ENCODE measurements at places on chromosomes 3 and 15. TPM values are rescaled to one million over a fixed set of nuclear protein-coding genes. Genes with fewer than 3 reads are reported as not detected.

GRCh38 chr3:40191251-40191650 is 118.3 kb upstream of the EIF1B start:
- no peaks in the 10 kb centered on the region for H3K27me3 ChIP-seq
- H3K4me1 ChIP-seq: no peaks in the 10 kb centered on the region
- DNase-seq: no peak

- H3K27ac ChIP-seq: no peak overlapping the region
- H3K27me3 ChIP-seq: no peaks in the 10 kb centered on the region
- no peaks in the 10 kb centered on the region for H3K36me3 ChIP-seq
- no peak overlapping the region for H3K4me3 ChIP-seq
- no peak for DNase-seq
- H3K4me1 ChIP-seq: no peaks in the 10 kb centered on the region
Observed at GRCh38 chr3:119647843-119648575, 12.4 kb downstream of the POPDC2 start.

The CMTM7 gene
- total RNA-seq: 11.4 TPM

DNA sequence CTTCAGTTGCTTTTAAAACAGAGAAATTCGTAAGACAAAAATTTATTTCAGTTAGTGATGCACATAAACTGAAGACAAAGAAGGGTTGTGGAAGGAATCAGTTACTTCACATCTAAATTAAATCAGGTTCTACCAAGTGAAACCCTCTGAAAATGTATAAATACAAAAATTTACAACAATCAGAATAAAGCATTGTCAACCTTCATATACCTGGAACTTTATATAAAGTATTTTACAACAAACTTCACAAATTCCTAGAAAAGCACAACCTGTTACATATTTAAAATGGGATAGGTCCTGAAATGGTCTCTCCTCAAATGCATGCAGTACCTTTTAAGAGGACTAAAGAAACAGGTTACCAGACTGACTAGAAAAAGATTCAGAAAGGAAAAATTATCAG is 26.9 kb downstream of the ATOSA start:
- peaks cover 11% of the 10 kb centered on the region for H3K4me1 ChIP-seq
- no peak overlapping the region for H3K4me3 ChIP-seq

The UPK1B gene
- 9.0 TPM for total RNA-seq

GRCh38 chr15:84761607-84762131 is 13.3 kb downstream of the ZNF592 start:
- no peaks in the 10 kb centered on the region for H3K36me3 ChIP-seq
- no peak overlapping the region for H3K27ac ChIP-seq
- H3K27me3 ChIP-seq: no peaks in the 10 kb centered on the region
- DNase-seq: no peak

- H3K4me3 ChIP-seq: no peak overlapping the region
- no peak for DNase-seq
- no peaks in the 10 kb centered on the region for H3K4me1 ChIP-seq
- H3K27me3 ChIP-seq: no peaks in the 10 kb centered on the region
- H3K27ac ChIP-seq: no peak overlapping the region
Observed at GRCh38 chr3:34141841-34142337, 343.5 kb downstream of the PDCD6IP start.

The REC114 gene
- total RNA-seq: not detected

- H3K27ac ChIP-seq: peak overlapping the region; percentile 11
- no peaks in the 10 kb centered on the region for H3K36me3 ChIP-seq
- H3K4me3 ChIP-seq: no peak overlapping the region
- no peak for DNase-seq
Observed at GRCh38 chr3:144127014-144127413, 155.4 kb downstream of the DIPK2A start.

DNA sequence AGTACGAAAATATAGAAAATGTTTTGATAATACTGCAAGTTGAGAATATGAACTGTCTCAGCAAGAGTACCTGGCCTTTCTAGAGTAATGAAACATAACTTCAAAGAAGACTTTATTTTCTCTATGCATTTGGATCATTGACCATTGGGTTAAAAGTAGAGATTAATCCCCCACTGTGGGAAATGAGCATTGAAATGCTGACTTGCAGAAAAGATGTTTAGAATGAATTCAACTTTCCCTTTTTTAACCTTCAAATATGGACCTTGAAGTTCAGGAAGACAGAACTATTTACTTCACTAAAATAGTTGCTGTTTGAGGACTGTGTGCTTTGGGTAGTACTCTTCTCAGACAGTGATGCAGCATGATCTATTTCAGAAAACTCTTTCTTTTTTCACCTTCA is 75.7 kb downstream of the NLGN1 start:
- no peaks in the 10 kb centered on the region for H3K4me1 ChIP-seq
- no peaks in the 10 kb centered on the region for H3K36me3 ChIP-seq
- no peak for DNase-seq

DNA sequence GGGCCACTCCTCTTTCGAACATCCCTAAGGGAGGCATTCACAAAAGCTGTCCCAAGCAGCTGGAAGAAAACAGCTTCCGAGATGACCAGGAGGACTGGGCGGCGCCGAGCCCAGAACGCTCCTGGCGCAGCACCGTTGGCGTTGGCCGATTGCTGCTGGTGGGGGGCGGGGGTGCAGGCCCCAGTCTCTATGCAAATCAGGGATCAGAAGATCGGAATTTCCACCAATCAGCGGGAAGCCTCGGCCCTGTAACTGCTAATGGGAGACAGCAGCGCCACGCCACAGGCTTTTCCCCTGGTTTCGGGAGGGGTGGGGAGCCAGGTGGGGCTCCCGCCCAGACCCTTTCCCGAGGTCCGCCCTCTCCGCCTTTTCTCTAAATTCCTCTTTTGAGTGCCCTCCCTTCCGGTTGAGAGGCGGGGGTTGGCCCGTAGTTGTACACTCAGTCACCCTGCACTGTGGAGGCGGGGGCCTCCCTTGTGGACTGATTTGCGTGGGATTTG is 27.0 kb downstream of the HMCES start:
- H3K36me3 ChIP-seq: no peaks in the 10 kb centered on the region
- peak; percentile 91 for DNase-seq
- H3K4me3 ChIP-seq: no peak overlapping the region
- H3K4me1 ChIP-seq: peaks cover 26% of the 10 kb centered on the region

The LTK gene
- 0.83 TPM for total RNA-seq

DNA sequence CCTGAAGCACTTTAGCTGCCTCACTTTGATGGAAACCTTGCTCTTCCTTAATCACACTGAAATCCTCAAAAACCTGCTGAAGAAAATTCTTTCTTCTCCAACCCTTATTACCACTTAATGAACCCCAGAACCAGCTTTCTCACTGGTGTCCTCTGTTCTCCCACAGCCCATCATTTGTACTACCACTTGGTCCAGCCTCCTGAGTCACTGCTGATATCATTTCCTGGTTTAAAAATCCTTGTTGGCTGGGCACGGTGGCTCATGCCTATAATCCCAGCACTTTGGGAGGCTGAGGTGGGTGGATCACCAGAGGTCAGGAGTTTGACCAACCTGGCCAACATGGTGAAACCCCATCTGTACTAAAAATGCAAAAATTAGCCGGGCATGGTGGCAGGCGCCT is 418.6 kb upstream of the KCNMB2 start:
- no peak overlapping the region for H3K4me3 ChIP-seq
- H3K27me3 ChIP-seq: no peaks in the 10 kb centered on the region
